Stimulated activated CD8-positive, alpha-beta memory T cell treated with anti-CD3 and anti-CD28 coated beads, Interleukin-4, amount 100 ng/mL, for 1 hour (primary cell): ENCODE measurements at places on chromosomes 4 and X.

DNA sequence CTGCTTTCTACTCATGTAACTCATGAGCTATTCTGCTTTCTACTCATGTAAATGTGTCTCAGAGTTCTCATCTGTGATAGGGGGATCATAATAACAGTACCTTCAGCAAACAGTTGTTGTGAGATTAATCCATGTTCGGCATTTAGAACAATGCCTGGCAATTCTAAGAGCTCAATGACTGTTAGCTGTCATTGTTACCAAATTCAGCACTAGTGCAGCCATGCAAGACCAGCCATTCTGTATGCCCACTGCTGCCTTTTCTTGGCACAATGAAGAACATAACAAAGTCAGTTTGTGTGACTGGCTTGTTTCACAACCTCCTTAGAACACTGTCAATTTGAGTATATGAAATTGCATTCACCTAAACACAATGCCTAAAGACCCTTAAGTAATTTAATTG, 163.2 kb downstream of the ANK2 start:
- DNase-seq, result no peak

GRCh38 chrX:150844016-150844415, 54.5 kb downstream of the CD99L2 start:
- DNase-seq, result no peak

DNA sequence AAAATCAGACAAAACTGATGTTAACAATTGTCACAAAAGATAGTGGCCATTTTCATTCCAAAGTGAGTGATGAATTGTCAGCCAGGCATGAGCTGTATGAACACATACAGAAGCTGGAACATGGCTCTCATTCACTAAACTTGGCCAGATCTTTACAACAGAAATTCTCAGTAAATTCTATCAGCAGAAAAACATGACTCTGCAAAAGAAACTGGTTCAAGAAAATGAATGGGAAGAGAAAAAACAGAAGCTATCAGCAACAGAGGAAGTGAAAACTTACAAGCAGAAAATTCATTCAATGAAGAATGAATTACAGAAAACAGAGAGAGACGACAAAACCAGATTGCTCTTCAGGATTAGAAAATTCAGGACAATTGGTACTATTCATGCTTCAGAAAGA, 249.6 kb downstream of the COL25A1 start:
- DNase-seq, result no peak

GRCh38 chrX:53087388-53087831, 5.2 kb downstream of the TSPYL2 start:
- no peak for DNase-seq

DNA sequence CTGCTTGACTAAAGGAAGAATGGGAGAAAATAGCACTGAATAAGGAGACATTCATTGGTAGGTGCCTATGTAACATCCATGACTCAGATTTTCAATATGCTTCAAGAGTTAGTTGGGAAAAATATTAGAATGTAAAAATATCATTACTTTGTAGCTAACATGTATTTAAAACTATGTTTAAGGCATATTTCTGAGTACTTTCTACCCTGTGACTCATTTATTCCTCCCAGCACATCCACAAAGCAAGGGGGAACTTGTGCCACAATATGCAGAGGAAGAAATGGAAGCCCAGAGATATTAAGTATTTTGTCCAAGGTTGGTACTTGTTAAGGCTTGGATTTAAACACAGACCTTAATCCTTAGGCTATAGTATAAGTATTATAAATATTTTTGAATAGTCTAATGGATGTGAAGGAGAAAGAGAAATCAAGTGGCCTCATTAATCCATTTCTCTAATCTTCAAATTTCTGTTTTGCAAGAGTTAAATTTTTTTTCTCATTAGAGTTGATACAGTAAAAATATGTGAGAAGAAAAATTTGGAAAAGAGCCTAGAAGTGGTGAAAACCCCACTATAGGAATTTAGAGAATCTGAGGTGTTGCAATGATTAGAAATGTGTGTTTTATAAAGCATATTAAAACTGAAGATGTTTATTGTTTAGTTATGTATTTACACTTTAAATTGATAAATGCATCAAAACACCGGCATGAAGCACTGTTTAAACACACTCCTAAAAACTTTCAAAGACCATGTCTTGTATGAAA, 149.3 kb upstream of the GYPA start:
- DNase-seq, result no peak

DNA sequence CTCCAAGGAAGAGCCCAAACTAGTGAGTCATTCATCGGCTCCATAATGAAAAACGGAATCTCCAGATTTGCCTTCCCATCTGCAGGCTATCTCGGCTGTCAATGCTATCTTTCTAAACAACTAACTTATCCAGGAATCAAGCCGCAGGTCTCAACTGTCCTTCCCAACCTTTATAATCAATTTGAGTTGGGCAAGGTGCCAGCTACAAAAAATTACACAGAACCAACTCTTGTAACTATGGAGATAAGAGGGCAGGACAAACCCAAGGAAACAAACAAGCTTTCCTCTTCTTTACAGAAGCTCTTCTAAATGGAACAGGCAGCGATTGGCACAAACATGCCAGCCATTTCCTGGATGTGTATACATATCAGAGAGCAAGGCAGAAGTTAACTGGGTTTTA, 61.2 kb upstream of the RAI2 start:
- no peak for DNase-seq
